Femur (tissue), 1 donor: ENCODE measurements at places on chromosomes 5 and 9.
A peak's percentile ranks its signal among the peaks of the same experiment; 100 is the strongest.

- DNase-seq = no peak
Observed at GRCh38 chr9:95239071-95239470, 78.4 kb downstream of the FANCC start.

- no peak for DNase-seq
Observed at GRCh38 chr9:18492612-18493011, 18.7 kb downstream of the ADAMTSL1 start.

DNA sequence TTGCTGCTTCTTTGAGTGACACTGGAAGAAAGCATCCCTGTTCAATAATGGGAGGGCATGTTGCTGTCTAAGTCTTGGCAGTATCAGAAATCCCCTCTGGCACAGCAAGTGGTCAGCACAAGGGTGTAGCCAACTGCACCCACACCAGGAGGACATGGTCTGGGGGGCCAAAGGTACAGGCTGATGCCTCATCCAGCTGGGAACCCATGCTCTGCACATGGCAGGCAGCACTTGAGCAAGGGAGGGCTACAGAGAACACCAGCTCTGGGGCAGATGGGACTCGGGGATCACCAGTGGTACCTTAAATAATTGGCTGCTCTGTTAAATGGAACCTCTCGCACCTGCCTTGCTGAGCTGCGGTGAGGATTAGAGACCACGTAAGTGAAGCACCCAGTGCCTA lies 265.2 kb downstream of the SYK start:
- no peak for DNase-seq

DNA sequence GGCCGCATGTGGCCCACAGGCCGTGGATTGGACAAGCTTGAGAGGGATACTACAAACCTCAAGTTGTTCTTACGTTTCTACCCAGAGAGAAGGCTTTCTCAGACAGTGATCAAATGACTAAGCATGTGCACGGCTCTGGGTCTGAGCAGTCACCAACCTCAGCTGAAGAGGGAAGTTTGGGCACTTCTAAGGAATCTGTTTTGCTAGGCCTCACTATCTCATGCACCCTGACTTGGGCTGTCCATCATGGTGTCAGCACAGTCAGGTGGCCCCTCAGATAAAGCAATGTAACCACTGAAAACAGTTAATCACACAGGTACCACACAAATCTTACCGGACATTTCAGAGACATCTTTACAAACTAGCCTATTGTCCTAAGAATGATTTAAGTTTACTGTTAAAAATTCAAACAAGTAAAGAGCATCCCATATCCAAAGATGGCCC lies 24.6 kb downstream of the CSF2 start:
- DNase-seq = no peak

DNA sequence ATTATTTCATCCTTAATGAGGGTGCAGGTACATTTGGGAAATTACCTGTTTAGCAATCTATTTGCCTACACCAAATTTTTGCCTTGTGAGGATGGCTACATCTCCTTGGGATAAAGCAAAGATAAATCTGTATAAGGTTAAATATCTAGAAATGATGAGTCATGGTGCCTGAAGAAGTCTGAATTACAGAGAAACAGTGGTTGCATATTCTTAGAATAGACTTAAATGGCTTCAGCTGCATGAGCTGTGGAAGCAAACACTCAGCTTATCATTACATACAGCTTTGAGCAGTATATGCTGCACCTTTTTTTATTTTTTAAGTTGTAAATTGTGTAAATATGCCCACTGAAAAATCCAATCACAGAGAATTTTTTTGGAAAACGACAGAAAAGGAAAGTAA lies 153.5 kb downstream of the RAPGEF6 start:
- DNase-seq = no peak

- DNase-seq = no peak
Observed at GRCh38 chr5:40716000-40716399, 36.3 kb downstream of the PTGER4 start.

GRCh38 chr5:168985454-168985853 lies 315.5 kb downstream of the SLIT3 start:
- DNase-seq = no peak

- DNase-seq = no peak
Observed at GRCh38 chr9:137484551-137485315, 25.6 kb upstream of the NSMF start.

GRCh38 chr9:89810431-89810830 lies 205.6 kb downstream of the GADD45G start:
- no peak for DNase-seq

DNA sequence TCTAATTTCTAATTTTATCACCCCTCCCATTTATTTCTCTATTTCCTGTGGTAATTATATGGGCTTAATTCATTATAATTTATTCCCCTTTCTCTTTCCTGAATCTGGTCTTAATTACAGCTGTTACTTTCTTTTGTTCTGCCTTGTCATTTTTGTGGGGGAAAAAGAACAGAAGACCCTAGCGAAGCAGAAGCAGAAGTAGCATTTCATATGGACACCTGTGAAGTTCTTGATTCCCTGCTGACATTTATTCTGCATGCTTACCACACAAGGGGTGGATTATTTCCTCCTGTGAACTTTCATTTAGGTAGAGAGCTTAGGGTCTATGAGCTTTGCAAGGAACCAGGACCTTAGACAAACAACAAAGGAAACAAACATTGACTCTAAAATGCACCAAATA lies 33.3 kb downstream of the GAPT start:
- no peak for DNase-seq

GRCh38 chr9:7028591-7028990 lies 270.8 kb downstream of the KDM4C start:
- DNase-seq = no peak

DNA sequence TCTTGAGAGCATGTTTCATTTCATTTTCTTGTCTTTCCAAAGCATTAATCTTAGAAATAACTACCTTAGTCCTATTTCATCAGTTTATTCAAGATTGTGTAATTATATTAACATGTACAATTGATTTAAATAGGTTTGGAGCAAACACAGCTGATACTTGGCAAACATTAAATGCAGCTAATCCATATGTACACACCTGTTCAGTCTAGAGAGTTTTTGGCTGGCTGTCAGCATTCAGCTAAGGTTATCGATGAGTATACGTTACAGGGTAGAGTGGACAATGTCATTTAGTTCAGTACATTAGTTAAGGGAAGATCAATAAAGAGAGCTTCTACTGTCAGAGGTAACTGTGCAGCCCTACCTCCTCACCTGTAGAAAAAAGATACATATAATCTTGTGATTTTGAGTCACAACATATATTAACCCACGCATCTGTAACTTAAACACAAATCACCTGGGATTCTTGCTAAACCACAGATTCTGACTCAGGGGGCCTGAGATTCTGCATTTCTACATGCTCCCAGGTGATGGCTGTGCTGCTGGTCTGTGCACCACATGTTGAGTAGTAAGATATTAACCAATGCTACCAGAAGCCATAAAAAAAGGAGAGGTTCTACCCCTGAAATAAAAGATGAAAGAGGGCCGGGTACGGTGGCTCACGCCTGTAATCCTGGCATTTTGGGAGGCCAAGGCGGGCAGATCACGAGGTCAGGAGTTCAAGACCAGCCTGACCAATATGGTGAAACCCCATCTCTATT lies 34.1 kb upstream of the PCA3 start:
- DNase-seq = no peak

DNA sequence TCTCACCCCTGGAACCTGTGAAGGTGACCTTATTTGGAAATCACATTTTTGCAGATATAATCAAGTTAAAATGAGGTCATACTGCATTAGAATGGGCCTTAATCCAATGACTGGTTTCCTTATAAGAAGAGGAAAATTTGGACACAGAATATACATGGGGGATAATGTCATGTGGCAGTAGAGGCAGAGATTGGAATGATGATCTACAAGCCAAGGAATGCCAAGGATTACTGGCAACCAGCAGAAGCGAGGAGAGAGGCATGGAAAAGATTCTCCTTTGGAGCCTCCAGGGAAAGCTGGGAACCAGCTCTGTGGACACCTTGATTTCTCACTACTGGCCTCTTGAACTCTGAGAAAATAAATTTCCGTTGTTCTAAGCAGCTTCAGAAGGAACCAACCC lies 20.2 kb upstream of the CEP78 start:
- no peak for DNase-seq

GRCh38 chr5:104265531-104266140 lies 703.0 kb upstream of the NUDT12 start:
- no peak for DNase-seq

DNA sequence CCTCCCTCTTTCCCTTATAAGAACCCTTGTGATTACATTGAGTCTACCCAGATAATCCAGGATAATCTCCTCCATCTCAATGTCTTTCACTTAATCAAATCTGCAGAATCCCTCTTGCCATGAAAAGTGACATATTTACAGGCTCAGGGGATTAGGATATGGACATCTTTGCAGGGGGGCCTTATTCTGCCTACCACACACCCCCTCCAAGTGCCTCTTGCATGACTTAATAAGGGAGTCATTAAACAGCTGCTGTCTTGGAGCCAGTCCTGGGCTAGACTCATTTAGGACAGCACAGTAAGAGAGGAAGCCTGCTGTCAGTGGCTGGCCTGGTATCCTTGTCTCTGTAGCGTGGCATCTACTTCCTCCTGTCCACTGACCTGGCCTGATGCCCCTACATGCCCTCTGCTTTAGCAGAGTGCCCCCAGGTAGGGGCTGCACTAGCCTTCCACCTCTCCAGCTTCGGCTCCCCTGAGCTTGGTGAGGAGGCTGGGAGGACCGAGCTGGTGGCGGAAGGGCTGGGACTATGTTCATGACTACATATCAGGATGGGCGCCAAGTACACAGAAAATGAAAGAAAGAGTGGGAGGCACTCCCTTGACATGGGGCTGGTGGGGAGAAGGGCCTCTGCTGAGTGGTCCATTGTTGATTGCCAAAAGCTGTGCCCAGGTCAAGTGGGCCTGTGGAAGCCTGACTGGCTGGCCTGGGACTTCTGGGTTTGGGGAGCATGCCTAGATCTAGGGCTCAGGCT lies 17.2 kb downstream of the ENHO start:
- no peak for DNase-seq

- no peak for DNase-seq
Observed at GRCh38 chr5:31048282-31049270, 144.9 kb upstream of the CDH6 start.

- peak; percentile 91 for DNase-seq
Observed at GRCh38 chr5:2751592-2752021, at the start of gene IRX2. IRX2 (minus strand) TSS chr5:2751677; CDS start chr5:2751413, 264 bp downstream.

- DNase-seq = no peak
Observed at GRCh38 chr9:133758228-133758627, 20.1 kb upstream of the SARDH start.

GRCh38 chr5:154698763-154699162 lies 56.4 kb upstream of the LARP1 start:
- no peak for DNase-seq

DNA sequence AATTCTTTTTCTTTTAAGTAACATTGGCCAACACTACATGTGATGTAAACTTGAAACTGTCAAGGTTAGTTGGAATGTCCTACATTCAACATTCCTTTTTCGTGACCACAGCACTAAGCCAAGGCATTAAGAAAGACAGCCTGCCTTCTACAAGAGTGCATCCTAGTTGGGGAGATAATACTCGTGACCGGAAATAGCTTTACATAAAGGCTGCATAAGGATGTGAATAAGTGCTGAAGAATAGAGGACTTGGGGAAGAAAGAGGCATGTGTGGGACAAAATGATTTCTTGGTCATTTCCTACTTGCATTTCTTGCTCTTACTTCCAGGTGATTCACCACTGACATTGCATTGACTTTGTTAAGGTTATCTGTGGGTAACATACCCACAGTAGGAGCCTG lies 282.0 kb downstream of the DMRT2 start:
- no peak for DNase-seq

- DNase-seq = peak; percentile 75
Observed at GRCh38 chr9:137029058-137029936, 1.3 kb upstream of the ABCA2 start.

DNA sequence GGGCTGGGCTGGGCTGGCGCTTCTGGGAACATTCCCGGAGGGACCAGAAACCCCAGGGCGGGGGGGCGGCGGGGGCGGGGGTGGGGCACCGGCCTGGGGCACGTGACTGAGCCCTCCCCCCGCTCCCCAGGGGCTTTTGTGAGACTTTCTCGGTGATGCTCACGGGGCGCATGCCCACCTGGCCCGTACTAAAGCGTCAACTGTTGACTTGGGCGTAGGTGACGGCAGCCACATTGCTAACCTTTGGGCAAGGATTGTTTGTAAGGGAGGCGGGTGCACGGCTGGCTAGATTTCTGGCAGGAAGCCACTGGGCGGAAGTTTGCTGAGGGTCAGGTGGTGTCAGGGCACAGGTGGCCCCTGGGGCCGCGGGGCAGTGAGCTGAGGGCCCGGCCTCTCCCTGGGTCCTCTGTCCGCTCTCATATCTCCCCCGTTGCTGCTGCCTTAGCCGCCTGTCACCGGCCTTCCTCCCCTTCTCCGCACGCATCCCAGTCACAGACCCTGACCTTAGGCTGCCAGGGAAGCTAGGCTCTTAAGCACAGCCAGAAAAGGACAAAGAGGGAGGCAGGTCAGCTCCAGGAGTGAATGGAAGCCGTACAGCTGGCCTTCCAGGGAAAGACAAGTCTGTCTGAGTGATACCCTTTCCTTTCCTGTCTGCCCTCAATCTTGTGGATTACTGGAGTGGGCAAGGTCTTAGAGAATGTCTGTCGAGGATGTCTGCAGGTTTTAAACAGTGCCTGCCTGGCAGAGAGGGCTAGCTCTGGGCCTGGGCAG lies 812 bp downstream of the CACFD1 start:
- DNase-seq = peak; percentile 75

DNA sequence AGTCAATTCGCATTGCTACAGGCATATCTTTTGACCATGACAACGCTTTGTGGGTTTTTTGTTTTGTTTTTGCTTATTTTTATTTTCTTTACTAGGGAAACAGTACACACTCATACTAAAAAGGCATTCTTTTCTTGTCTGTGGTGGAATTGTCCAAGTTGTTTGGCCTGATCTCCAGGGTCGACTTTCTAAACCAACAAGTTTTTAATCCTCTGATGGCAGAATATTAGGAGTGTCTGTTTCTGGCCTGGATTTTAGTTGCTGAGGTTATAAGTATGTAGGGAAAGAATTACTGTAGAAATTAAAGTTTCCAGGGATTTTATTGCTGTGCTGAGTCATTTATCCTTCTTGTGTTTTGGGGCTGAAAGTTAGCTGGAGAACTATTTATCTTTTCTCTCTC lies 218.5 kb downstream of the TAF11L14 start:
- DNase-seq = peak; percentile 47

GRCh38 chr5:26104175-26104574 lies 934.2 kb downstream of the CDH9 start:
- DNase-seq = no peak
